Forelimb muscle (tissue), 1 donor: ENCODE measurements at places on chromosomes 7 and 10. TPM values are rescaled to one million over a fixed set of nuclear protein-coding genes. Genes with fewer than 3 reads are reported as not detected.

The ADAMTS14 gene
- polyA plus RNA-seq = 17.9 TPM

The HOXA7 gene
- 19.1 TPM for polyA plus RNA-seq

The BUD31 gene
- polyA plus RNA-seq = 68.8 TPM

The LRRC72 gene
- not detected for polyA plus RNA-seq

The HOXA13 gene
- 0.03 TPM for polyA plus RNA-seq

The OR9A2 gene
- polyA plus RNA-seq = not detected

The EBLN1 gene
- polyA plus RNA-seq = not detected

The CLDN3 gene
- 0.14 TPM for polyA plus RNA-seq

The NRCAM gene
- 34.9 TPM for polyA plus RNA-seq

The DDX21 gene
- 43.1 TPM for polyA plus RNA-seq

The FBXL13 gene
- 0.78 TPM for polyA plus RNA-seq

The TECPR1 gene
- 28.6 TPM for polyA plus RNA-seq

The MET gene
- 13.5 TPM for polyA plus RNA-seq

The MBL2 gene
- polyA plus RNA-seq = not detected

The SPDYE3 gene
- 5.7 TPM for polyA plus RNA-seq

DNA sequence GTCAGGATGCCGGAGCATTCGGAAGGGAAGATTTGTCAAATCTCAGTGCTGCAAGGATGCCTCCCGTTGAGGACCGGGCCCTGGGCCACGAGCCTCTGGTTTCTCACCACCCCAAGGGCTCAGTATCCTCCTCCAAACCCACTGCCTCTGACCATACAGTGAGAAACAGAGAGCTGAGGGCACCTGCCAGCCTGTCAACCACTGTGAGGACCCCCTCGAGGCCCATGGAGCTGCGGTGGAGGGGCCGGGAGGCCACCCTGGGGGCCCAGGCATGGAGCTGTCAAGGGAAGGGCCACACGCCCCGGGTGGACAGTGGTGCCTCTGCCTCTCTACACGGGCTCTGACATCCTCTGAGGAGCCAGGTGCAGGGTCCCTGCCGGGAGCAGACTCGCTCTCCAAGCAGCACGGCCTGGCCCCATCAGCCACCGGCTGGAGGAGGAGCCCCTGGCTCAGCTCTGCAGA, 248.0 kb upstream of the TCERG1L start:
- no peak for DNase-seq

DNA sequence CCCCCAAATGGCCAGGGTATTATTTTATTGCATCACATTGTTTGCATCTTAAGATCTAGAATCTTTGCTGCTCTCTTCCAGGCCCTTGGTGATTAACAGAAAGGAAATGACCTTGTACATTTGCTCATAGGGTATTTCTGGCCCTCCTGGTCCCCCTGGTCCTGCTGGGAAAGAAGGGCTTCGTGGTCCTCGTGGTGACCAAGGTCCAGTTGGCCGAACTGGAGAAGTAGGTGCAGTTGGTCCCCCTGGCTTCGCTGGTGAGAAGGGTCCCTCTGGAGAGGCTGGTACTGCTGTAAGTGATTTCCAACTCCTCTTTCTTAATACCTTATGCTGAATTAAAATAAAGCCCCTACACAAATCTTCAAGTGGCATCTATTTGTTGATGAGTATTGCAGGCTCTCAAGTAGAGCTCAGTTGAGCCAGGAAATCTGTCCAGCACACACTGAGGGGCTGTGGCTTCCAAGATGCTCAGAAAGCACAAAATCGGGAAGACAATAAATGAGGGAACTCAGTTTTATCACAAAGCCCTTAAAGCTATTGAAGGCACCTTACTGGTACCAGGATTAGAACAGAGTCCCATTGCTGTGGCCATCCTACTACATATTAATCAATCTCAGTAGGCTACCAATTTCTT, 28.2 kb downstream of the COL1A2 start:
- no peak for DNase-seq

- no peak for DNase-seq
These were observed 25.5 kb upstream of the EZH2 start for GRCh38 chr7:148909568-148909967.

DNA sequence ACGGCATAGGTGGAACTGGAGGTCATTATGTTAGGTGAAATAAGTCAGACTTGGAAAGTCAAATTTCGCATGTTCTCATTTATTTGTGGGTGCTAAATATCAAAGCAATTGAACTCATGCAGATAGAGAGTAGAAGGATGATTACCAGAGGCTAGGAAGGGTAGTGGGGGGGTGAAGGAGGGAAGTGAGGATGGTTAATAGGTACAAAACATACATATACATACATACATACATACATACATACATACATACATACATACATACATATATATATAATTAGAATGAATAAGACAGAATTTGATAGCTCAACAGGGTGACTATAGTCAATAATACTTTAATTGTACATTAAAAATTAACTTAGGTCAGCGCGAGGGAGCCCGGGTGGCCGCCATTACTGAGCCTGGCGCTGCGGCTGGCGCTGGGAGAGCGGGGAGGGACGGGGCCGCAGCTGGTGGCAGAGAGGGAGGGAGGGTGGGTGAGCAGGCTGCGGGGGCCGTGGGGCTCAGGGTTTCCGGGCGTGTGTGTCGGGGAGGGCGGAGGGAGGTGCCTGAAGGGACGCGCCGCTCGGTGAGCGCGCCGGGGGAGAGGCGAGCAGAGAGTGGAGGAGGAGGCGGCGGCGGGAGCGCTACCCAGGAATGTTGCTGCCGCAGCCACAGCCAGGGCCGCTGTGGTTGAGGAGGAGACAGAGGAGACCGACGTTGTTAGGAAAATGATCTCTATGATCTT, 85.8 kb upstream of the EGFR start:
- no peak for DNase-seq

DNA sequence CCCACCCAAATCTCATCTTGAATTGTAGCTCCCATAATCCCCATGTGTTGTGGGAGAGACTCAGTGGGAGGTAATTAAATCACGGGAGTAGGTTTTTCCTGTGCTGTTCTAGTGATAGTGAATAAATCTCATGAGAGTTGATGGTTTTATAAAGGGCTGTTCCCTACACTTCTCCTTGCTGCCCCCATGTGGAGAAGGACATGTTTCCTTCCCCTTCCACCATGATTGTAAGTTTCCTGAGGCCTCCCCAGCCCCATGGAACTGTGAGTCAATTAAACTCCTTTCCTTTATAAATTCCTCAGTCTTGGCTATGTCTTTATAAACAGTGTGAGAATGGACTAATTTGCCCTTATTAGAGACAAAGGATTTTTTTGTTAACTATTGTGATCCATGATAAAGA, 48.5 kb upstream of the MKX start:
- DNase-seq = no peak

DNA sequence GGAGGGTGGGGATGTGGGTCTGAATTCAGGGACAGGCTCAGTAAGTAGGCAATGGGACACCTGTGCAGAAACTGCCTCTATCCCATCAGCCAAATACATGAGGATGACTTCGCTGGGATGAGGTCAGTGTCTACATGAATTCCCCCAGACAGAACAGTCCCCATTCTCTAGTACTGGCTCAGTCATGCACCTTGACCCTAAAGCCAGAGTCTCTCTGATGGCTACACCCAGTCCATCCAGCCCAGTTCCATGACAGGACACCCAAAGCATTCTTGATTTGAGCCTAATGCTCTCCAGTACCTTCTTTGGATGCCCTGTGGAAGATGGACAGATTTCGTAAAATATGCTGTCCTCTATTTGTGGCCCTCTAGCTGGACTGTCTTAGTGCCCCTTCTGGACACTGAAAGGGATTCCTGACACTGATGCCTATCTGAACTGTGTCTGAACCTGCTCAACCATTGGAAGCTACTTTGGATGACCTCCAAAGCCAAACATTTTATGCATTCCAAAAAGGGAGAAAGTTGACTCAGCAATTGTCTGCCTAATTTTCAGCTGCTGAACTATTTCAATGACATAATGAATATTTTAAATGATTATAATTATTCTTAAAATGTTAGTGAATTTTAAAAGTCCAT, 14.6 kb downstream of the SFRP4 start:
- no peak for DNase-seq

- no peak for DNase-seq
These were observed 14.6 kb downstream of the MDFIC start for GRCh38 chr7:114936471-114936870.

DNA sequence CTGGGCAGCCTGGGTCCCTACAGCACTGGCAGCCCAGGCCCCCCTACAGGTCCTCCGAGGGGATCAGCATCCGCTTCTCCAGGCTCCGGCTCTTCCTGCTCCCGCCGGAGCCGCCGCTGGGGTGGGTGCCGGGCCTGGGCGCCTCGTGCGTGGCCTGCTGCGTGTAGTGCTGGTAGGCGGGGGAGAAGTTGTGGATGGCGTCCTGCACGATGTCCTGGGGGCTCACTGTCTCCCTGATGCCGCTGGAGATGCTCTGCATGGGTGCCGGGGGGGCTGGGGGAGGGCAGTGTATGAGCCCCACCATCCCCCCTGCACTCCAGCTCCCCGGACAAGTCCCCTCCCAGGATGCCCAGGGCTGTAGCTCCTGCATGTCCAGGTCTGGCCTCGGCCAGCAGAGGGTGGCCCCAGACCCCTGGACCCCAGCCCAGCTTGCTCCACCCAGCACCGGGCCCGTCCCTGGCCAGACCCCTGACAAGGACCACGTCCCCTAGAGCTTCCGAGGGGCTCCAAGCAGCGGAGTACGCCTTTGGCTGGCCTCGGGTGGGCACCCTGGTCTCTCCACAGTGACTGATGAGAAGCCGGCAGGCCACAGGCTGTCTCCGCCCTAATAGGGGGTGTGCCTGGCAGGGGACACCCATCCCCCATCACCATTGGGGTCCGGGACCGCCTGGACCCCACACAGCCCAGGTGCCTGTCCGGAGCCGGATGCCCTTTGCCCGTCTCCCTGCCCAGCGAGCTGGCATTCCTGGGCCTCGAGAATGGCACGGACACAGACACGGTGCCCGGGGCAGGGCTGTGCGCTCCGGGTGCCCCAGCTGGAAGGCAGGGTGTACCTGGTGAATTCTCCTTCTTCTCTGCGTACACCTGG, 8.9 kb downstream of the TMEM184A start:
- DNase-seq = no peak

- DNase-seq = no peak
These were observed 105.3 kb downstream of the PARD3 start for GRCh38 chr10:34709637-34710390.

DNA sequence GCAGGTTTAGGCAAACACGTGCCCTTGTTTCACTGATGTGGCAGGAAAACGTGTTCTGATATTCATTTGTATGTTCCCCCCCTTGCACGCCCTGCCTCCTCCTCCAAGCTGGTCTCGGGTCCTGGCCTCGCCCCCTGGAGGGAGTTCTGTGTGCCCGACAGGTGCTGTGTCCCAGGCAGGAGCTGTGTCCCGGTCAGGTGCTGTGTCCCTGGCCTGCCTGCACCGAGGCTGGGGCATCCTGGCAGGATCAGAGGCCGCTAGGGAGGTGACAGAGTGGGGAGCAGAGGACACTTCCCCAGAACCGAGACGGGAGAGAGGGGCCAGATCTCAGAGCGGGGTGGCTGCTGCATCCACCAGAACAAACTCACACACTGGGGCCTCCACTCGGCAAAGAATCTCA, 45.3 kb downstream of the PRKAG2 start:
- no peak for DNase-seq

DNA sequence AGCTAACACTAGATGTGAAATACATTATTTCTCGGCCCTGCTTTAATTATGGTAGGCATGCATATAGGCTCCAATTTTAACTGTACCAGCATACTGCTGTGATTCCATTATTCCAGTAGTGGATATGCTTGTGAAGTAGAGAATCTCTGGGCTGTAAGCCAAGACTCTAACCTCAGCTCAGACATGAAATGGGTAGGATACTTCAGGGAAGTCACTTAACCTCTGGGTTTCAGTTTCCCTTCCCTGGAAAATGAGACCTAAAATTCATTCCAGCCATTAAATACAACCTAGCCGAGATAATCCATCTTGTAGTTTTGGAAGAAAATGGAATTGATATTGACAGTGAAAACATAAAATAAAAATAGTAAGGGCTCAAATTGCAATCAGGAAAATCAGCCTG, 59.6 kb upstream of the TRIL start:
- no peak for DNase-seq

DNA sequence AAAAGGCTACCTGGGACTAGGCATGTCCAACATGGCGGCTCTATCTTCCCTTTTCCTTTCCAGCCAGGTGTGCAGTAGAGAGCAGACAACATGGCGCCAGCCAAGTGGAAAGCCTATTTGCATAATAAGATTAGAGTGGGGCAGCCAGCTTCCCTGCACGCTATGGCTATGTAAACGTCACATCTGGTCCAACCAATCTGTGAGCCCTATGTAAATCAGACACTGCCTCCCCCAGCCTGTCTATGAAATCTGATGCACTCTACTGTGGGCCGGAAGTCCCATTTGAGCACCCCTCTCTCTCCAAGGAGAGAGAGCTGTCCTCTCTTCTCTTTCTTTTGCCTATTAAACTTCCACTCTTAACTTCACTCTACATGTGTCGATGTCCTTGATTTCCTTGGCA, 984.9 kb upstream of the AUTS2 start:
- no peak for DNase-seq

- no peak for DNase-seq
These were observed 46.4 kb downstream of the ESYT2 start for GRCh38 chr7:158782761-158783401.

GRCh38 chr7:70794962-70795361, 337.0 kb upstream of the GALNT17 start:
- DNase-seq = no peak

DNA sequence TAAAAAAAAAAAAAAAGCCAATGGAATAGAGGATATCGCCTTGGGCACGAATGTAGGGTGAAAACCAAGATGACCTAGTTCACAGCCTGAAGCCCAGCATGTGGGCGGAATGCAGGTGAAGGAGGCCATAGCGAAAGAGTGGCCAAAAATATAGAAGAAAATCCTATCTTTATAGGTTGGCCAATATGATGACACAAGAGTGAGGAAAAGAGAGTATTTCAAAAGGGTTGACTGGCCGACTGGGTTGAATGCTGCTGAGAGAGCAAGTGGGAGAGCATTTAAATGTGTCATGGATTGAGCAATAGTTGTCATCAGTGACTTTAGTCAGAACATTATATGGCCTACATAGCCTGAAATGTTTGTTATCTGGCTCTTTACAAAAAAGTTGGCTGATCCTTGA, 17.2 kb upstream of the GLI3 start:
- no peak for DNase-seq

- DNase-seq = no peak
These were observed 114.6 kb downstream of the NPTX2 start for GRCh38 chr7:98731651-98732050.

- DNase-seq = no peak
These were observed 28.2 kb downstream of the TSPAN15 start for GRCh38 chr10:69479240-69480067.

DNA sequence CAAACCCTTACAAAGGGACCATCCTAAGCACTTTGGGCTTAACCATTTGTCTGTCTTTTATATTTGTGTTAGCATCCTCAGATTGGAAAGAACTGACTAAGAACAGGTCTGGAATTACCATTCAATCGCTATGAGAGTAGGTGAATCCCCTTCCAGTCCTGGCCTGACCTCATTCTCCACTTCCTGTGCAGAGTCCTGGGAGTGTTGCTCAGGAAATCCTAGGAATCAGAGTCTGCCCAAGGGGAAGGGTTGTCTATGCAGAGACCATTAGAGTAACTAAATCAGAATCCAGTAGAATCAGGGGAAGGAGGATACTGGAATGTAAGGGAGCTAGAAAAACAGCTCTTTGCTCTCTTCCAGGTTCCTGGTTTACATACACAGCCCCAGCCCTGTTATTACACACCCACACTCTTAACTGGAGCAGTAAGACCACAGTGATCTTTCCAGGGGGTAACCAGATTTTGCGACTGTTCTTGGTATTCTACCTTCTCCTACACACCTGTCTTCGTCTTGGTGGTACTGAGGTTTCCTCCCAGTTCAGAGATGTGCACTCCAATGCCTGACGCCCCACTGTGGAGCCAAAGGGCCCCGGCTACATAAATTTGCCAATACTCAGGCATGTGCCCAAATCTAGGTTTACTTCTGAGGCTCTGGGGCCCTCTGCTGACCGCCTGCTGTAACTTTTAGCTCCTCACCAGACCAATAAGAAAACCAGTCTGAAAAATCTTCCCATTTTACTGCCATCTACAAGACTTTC, 103.7 kb downstream of the RNF216 start:
- DNase-seq = no peak
